WERI-Rb-1 (cell line): ENCODE measurements at places on chromosomes 2 and 18.

GRCh38 chr2:192051533-192051932 lies 143.2 kb downstream of the TMEFF2 start:
- no peak for DNase-seq

DNA sequence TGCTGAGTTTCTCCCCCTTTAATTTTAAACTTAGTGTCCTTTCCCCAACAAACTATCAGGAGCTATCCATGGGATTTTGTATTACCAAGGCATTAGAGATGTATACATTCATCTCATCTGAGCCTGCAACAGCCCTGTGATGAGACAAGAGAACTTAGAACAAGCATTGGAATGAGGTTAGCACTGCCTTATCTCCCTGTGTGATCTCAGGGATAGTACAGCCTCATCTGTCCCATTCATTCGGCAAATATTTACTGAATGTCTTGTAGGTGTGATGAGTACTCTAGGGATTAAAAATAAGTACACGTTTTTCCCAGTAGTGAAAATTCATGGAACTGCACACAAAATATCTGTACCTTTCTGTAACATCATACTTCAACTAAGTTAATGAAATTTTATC lies 45.6 kb downstream of the PAIP2B start:
- no peak for DNase-seq

GRCh38 chr2:172836347-172836821 lies 100.7 kb downstream of the RAPGEF4 start:
- DNase-seq, result no peak

DNA sequence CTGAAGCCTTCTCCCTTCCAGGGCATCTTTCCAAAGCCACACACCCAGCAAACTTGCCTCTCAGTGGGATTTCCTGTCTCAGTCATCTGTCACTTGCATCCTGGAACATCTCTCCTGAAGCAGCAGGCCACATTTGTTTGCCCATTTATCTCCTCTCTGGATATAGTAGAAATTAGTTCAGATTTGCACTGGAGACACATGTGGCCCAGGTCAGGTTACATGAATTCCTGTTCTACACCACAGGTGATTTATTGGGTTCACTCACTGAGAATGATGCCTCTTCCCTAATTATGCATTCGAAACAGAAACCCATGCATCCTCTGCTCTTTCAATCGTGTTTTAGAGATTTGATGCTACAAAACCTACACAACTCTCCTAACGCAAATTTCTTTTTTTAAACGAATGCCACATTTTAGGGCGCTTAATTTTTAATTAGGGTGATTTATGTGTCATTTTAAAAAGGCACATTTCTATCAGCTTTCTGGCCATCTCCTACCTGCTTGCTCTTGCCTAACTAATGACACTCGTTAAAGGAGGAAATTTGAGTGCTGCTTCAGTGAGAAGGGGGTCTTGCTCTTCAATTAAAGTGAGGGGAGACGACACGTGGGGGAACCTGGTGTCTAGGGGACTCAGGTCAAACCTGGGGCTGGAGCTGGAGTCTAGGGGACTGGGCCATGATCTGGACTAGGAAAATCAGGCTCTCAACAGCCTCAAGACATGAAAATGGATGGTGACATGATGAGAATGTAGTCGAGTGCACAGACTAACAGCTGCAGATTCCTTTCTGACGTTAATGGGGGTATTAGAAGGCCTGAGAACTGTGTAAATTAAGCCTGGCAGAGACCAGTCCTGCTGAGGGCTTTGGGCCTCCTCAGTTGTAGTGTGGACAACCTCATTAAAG lies 221.4 kb downstream of the CLIP4 start:
- DNase-seq, result no peak

GRCh38 chr2:9473985-9474360 lies 378 bp upstream of the IAH1 start:
- DNase-seq, result peak; percentile 14

GRCh38 chr18:519019-519879 lies 18.7 kb upstream of the COLEC12 start:
- no peak for DNase-seq

DNA sequence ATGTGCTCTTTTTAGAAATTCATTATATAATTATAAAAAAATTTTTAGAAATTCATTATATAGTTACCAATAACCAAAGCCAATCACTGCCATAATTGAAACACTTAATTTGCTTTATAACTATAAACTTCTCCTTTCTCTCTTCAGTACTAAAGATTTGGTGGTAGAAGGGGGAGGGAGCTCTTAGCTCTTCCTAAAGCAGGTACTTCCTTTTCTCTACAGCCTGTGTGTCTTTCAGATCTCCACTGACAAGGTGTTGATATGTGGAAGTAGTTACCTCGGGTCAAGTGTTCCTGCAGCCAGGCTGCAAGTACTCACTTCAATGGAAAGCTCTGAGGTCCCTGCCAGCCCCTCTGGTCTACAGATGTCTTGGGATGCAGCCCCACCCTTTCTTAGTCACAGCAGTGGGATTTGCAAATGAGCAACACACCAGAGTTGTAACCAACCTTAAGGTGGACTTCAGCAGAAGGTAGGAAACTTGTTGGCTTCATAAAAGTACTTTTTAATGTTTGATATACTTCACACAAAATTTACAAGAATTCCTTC lies 690.0 kb downstream of the ARHGAP15 start:
- DNase-seq, result no peak

DNA sequence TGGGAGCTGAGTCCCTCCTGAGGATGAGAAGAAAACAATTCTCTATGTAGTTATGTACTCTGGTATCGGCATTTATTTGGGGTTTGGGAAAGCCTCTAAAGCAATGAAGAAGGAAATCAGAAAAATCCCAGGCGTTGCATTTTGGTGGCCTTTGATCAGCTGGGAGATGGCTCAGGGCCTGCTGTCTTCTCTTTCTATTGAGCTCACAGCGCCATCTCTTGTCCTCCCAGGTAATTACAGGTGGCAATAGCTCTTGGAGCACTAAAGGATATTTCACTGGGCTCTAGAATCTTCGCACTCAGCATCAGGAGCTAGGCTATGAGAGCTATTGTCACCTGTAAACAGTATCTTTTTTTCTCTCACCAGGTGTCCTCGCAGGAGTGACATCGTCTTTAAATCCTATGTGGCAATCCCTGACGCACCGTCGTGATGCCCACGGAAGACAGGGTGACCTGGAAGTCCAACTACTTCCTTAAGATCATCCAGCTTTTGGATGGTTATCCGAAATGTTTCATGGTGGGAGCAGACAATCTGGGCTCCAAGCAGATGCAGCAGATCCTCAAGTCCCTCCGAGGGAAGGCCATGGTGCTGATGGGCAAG lies 76.1 kb upstream of the PMAIP1 start:
- peak; percentile 88 for DNase-seq

DNA sequence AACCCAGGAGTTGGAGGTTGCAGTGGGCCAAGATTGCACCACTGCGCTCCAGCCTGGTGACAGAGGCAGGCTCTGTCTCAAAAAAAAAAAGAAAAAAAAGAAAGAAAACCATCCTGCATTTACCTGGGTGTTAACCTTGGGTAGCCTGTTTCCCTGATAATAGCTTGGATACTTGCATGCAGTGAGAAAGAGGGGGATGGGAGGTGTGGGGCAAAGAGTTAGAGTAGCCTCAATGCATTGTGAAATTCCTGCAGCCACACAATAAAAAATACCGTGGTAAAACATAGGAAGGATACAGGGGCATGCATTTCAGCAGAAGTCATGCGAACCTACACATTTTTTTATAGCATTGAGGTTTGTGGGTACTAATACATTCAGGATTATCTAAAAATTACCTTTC lies 76.6 kb upstream of the ZNF516 start:
- no peak for DNase-seq

- no peak for DNase-seq
Observed at GRCh38 chr2:29495068-29495467, 379.9 kb downstream of the CLIP4 start.

DNA sequence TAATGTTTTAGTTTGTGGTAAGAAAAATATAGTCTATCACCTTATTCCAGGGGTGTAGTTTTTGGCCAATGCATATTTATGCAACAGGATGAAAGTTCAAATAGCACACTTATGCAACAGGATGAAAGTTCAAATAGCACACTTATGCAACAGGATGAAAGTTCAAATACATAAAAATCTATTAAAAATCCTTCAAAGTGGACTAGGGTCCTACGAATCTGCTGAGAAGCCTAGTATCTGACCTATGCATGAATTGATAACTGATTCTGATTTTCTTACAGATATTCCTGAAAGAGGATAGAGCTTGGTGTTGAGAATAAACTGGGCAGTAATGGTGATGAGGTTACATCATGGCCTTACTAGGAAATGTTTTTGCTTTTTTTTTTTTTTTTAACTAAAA lies 2.8 kb downstream of the PECR start:
- DNase-seq, result no peak

- no peak for DNase-seq
Observed at GRCh38 chr18:12464731-12465130, 57.0 kb downstream of the PRELID3A start.

DNA sequence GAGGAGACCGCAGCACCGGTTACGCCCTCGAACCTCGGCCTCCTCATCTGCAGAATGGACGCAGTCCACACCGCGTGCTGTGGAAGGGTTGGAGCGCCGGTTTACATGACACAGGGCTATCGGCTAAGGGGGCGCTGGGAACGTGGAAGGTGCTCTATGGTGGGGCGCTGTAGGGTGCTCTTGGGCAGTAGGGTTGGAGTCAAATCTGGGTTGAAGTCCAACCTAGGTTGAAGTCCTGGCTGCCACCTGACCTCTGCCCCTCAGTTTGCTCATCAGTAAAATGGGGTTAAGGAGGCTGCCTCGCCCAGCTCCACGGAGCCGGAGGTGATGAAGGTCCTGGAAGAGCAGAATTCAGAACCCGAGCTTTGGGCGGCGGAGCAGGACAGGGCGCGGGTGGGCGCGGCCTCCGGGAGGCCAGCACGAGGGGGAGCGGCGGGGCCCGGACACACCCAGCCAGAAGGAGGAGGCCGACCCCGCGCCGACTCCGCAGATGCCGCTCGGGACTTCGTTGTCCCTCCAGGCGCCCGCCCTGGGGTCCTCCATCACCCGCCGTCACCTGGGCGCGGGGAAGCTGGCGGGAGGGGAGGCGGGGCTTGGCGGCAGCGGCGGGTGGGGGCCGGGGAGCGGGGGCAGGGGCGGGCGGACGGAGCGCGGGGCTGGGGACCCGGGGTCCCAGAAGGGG lies 558 bp upstream of the GAREM2 start:
- DNase-seq, result peak; percentile 57

- peak; percentile 47 for DNase-seq
Observed at GRCh38 chr2:73112026-73112912, 479 bp downstream of the RAB11FIP5 start.

DNA sequence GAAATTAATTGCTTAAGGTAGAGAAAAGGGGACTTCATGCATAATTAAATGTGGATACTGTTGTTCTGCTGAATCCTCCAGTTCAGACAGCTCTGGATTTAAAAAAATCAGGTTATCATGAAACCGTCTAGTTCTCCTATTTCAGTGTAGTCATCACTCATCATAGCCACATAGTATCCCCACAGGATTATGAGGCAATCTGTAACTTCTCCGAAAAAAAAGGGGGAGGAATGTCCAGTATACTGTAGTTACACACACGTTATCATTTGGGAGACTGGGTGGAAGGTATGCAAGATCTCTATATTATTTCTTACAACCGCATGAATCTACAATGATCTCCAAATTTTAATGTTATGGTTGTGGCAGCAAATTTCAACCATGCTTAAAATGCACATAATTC lies 114.0 kb downstream of the HIBCH start:
- DNase-seq, result no peak

DNA sequence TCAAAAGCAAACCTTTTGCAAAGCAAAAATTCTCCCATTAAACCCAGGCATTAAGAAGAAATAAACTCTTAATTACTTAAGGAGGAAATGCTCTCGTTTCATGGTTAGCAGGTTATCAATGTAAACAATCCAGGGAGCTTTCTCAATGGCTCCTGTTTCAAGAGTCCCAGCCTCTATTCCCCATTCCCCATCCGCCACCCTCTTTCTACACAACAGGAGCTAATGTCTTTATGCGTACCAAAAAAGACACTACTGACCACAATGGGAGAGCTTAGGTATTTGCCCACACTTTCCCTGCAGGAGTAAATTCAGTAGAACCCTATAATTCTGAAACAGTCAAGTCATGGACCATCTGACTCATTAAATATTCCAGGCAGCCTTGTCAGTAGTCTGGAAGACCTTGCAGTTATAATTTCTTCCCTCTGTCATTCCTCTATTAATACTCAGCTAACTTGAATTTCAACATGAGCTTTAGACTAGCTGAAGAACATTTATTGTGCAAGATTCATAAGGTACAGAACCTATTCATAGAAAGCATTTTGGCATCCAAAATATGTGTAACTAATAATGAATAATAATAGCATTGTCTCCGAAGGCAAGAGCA lies 48.6 kb downstream of the SLC8A1 start:
- no peak for DNase-seq

- DNase-seq, result no peak
Observed at GRCh38 chr2:38526195-38526594, 76.5 kb downstream of the HNRNPLL start.

- peak; percentile 72 for DNase-seq
Observed at GRCh38 chr2:47558768-47559684, 156.1 kb downstream of the MSH2 start.

DNA sequence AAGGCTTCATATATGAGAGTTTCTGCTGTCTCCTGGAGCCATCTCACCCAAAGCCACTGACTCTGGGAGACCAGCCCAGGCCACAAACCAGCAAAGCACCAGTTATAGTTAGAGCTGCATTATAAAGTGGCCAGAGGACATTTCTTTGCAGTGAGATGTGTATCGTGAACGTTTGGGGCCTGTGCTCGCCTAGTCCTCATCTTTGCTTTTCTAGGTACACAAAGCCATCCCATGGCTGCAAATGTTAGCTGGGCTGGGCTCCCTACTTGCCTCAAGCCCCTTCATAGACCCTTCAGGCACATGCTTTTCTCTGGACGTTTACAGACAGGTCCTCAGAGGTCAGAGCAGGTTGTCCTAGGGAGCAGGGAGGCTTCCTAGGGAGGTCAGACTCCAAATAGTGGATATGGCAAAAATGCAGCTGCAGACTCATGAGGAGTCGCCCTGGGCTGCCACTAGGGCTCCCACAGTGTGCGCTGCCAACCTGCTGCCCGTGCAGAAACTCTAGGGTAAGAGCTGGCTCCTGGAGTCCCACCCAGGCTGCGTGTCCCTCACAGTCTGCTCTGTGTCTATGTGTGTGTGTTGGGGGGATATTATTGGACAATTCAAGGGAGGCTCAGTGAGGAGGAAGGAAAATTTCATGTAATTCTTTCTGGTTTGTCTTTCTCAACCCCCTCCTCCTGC lies 141.0 kb downstream of the RPIA start:
- no peak for DNase-seq
